Inflammatory macrophage treated with lipopolysaccharide for 4 hours (primary cell): ENCODE measurements at places on chromosomes 11 and 22.

GRCh38 chr22:28111501-28112189 lies 192.6 kb upstream of the PITPNB start:
- no peak for DNase-seq

GRCh38 chr22:40001800-40002577 lies 7.2 kb downstream of the FAM83F start:
- no peak for DNase-seq

- no peak for DNase-seq
Measured at GRCh38 chr11:115712296-115712695, 208.1 kb upstream of the CADM1 start.

GRCh38 chr22:29126670-29127395 lies 54.0 kb downstream of the KREMEN1 start:
- no peak for DNase-seq

DNA sequence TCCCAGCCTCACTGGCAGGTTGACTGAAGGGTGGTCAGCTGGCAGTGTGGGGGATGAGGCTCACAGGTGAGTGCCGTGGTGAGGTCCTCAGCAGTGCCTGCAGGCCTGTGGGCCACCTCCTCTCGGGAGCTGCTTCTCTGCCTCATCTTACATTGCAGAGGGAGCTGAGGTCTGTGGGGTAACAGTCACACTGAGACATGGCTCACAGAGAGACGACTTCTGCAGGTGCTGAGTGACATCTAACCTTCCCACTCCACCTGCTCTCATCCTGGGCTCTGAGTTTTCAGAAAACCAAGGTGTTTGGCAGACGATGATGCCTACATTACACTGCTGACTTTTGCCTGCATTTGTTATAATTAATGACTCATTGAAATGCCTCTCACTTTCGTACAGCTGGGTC lies 8.8 kb upstream of the SLC5A1 start:
- no peak for DNase-seq

GRCh38 chr11:62115085-62115694 lies 8.6 kb upstream of the INCENP start:
- no peak for DNase-seq

DNA sequence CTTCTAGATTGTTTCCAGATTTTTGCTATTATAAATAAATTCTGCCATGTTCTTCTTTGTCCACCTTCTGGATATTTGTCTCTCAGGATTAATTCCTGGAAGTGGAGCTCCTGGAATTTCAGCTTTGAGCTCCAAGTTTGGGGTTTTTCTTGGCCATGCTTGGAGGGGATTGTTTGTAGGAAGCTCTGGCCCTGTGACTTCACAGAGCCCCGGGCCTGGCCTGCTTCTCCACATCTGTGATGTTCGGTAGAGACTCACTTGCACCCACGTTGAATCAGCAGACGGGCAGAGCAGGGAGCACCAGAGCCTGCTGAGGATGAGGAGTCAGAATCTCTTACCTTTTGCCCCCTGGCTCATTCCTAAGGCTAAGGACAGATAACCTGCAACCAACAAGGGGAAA lies 35.7 kb downstream of the LRRC32 start:
- DNase-seq = no peak

- DNase-seq = no peak
Measured at GRCh38 chr11:26953770-26954392, 40.0 kb upstream of the FIBIN start.

GRCh38 chr22:25896592-25896991 lies 154.6 kb downstream of the MYO18B start:
- no peak for DNase-seq

DNA sequence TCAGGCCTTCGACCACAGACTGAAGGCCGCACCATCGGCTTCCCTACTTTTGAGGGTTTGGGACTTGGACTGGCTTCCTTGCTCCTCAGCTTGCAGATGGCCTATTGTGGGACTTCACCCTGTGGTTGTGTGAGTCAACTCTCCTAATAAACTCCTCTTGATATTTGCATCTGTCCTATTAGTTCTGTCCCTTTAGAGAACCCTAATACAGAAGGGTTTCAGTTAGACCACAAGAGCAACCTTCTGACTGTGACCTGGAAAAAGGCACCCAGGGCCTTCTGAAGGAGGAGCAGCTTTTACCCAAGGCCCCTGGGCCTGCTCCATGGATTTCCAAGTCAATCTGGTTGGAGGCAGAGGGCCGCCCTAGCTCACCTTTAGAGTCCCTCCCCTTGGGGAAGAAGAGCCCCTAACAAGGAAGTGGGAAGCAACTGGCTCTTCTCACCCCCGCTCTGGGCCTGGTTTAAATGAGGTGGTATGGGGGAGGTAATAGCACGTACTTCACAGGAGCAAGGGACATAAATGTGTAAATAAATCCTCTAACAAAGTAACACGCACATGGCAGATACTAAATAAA lies 11.2 kb upstream of the CHST1 start:
- DNase-seq = no peak
